Astrocyte of the cerebellum (primary cell): ENCODE measurements at places on chromosomes 13 and 19.

- DNase-seq, result no peak
Measured at GRCh38 chr13:109611912-109612691, 174.3 kb downstream of the IRS2 start.

- no peak for DNase-seq
Measured at GRCh38 chr13:107799001-107799400, 416.3 kb downstream of the LIG4 start.

DNA sequence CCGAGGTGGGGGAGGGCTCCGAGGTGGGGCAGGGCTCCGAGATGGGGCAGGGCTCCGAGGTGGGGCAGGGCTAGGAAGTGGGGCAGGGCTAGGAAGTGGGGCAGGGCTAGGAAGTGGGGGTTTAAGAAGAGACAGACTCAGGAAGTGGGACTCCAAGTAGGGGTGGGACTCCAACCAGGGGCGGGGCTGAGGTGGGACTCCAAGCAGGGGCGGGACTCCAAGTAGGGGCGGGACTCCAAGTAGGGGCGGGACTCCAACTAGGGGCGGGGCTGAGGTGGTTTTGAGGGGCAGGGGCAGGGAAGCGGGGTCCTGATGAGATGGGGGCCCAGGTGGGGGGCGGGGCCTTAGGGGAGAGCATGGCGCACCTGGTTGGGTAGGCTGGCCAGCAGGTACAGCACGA lies 13.6 kb downstream of the CFD start:
- no peak for DNase-seq

GRCh38 chr13:35531526-35531925 lies 55.0 kb upstream of the MAB21L1 start:
- DNase-seq, result no peak

DNA sequence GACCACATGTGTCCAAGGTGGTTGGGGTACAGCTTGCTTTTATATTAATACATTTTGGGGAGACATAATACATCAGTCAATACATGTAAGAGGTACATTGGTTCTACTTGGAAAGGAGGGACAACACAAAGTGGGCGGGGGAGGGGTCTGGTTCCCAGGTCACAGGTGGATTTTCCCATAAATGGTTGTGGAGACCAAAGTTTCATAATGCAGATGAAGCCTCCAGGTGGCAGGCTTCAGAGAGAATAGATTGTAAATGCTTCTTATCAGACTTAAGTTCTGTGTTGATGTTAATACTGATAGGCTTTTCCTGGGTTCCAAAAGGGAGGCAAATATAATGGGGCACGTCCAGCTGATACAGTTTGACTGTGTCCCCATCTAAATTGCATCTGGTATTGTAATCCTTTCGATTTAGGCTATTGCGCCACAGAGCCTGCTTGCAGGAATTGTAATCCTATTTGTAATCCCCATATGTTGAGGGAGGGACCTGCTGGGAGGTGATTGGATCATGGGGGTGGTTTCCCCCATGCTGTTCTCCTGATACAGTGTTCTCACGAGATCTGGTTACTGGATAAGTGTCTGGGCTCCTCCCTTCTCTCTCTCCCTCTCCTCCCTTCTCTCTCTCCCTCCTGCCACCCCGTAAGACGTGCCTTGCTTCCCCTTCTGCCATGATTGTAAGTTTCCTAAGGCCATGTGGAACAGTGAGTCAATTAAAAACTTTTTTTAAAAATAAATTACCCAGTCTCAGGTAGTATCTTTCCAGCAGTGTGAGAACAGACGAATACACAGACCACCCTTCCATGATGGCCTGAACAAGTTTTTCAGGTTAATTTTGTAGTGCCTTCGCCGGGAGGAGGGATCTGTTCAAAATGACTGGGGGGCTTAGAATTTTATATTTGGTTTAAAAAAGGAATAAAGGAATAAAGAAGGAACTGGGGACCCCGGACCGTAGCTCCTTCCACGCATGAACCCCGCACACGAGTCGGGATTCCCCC lies 44.9 kb downstream of the ZNF823 start:
- DNase-seq, result peak; percentile 18

DNA sequence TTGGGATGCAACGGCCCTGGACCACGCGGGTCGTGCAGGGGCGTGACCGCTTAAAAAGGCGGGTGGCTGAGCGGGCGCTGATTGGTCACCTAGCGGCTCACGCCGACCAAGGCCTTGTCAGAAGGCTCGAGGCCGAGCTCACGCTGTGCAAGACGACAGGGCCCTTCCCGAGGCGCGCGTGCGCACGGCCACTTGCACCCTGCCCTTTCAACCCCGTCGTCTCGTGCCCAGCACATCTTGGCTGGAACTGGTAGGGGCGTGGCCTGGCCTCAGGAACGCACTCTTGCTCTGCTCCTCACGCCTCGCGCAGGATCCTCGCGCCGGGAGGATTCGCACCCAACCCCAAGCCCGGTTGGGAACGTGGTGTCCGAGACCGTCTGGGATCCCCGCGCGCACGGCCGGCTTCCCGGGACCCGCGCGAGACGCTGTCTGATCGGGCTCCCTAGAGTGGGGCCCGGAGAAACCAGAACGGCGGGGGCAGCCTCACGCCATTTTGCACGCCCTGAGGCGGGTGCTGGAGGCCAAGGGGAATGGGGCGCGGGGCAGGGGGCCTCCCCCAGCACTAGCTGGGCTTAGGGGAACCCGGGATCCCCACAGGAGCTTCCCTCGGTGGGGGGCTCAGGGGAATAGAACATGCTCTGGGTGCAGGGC lies at the start of gene MEIOSIN:
Gene MEIOSIN, plus strand, starts transcription at position 280 of the 651 bp plus-strand sequence. CDS start 1,938 bp downstream, outside the sequence.
- no peak for DNase-seq

DNA sequence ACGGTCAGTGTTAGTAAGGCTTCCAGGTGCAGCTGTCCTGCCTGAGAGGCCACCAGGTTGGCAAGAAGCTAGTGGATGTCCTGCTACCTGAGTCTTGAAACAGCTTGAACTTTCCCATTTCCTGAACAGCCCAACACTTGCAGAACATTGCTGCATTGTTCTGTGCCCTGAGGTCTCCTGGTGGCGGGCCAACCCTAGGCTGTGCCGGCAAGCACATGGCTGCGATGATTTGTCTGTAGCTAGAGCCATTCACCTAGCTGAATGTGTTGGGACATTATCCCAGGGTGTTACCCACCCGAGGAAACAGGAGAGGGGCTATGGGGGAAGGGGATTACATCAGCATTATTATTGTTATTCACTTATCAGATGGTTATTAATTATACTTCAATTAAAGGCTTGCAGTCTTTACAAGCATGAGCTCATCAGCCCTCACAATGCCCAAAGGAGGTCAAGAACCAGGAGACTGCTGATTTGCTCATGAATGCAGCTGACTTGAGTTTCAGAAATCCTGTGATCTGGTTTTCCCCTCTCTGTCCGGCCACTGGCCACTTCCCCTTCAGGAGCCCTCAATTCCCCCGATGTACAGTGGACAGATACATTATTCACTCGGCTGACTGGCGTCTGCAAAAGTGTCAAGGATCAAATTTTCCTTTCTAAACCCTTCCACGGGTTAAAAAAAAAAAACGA lies 187.6 kb upstream of the TSC22D1 start:
- no peak for DNase-seq

DNA sequence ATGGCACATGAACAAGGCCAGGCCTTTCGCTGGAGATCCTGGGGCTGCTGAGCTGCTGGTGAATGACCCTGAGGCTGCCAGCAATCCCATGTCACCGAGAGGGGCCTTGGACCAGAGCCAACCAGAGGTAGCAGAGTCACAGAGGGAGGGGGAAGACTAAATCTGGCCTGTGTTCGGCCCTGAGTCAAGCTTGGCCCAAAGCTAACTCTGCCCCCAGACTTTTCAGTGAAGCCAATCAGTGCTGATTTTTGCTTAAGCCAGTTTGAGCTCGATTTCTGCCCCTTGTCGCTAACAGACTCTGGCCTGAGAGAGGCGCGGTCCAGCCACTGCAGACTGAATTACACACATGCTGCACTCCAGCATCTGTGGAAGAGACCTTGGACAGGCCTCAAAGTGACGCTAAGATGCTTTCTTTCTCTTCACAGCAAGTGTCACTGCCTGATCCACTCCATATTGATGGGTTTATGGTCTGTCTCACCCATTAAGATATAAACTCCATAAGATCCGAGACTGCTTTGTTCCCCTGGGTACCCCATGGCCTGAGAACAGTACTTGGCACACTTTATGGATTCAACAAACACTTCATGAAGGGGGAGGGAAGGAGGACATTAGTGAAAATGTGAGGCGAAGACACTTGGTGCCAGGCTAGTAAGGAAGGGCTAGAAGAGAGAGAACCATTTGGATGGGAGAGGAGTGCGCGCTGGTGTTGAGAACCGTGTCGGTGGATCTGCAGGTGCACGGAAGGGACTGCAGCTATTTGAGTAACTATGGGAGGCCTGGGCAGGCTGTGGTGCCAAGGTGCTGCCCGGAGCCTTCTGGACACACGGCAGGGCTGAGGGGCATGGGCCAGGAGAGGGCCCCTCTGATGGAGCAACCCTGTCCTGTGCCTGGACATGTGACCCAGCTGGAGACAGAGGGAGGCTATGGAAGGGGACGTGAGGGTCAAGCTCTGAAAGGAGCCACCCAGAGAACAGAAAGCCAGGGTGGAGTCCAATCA lies 17.6 kb downstream of the RANBP3 start:
- DNase-seq, result no peak

GRCh38 chr19:6260376-6260775 lies 19.4 kb downstream of the MLLT1 start:
- DNase-seq, result no peak

DNA sequence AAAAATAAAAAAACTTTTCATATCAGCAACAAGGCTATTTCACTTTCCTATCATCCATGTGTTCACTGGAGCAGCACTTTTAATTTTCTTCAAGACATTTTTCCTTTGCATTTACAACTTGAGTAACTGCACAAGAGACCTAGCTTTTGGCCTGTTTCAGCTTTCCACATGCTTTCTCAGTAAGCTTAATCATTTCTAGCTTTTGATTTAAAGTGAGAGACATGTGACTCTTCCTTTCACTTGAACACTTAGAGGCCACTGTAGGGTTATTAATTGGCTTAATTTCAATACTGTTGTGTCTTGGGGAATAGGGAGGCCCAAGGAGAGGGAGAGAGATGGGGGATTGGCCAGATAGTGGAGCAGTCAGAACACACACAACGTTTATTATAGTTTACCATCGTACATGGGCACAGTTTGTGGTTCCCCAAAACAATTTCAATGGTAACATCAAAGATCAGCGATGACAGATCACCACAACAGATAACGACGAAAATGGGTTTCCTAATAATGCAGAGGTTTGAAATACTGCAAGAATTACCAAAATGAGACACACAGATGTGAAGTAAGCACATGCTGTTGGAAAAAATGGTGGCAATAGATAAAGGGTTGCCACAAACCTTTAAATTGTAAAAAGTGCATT lies 117.6 kb downstream of the GGACT start:
- no peak for DNase-seq

DNA sequence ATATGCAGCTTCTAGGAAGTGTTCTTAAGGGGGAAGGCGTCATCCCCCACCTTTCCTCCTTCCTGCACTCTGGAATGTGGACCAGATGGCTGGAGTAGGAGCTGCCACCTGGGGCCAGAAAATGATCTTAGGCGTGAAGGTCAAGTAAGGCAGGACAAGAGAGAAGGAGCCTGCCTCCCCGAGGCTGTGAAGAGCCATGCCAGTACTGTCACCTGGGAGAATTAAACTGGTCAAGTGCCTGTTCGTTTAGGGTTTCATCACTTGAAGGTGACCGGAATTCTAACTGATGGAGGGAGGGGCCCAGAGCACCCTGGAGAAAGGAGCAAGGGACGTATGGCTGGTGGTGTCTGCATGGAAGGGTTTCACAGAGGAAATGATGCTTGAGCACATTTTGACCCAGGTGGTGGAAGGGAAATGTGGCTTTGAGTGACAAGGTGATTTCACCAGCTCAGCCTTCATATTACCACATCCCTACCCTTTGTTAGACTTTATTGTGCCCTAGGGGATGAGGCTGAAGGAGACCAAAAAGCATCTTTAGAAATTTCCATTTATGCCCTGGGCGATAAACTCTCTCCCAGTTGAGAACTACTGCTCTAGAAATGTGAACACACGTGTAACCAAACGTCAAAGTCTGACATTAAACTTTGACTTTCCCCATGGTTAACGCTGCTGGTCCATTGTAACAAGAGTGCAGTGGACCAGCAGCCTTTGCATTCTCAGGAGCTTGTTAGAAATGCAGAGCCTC lies 37.5 kb downstream of the PPP2R1A start:
- no peak for DNase-seq

DNA sequence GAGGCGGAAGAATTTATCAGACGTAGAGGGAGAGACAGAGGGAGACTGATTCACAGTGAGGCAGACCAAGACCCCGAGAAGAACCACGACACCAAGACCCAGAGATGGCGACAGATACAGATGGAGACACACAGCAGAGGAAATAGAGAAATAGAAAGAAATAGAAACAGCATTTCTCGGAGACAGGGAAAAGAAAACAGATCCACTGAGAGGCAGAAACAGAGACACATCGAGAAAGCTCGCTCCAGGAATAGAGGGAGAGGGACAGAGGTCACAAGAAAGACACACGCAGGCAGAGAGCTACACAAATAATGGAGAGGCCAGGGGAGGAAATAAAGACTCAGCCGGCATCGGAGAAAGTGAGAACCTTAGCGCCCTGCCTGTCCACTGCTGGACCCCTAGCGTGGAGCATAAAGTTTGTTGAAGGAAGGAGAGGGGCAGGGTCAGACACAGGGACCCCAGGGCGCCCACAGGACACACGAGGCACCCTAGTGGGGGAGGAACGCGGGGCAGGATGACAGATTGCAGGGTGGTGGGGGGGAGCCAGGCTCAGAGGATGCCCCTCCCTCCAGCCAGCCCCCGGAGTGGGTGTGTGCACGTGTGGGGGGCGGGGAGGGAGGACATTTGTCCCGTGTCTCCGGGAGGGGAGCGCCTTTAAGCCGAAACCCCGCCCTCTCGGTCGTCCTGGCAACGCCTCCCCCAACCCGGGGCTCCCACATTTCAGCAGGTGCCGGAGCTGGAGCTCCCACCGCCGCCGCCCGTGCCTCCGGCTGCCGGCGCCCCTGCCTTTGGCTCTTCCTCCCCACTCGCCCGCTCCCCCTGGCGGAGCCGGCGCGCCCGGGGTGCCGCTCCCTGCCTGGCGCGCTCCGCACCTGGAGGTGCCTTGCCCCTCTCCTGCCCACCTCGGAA lies at the start of gene PRKCG:
Gene PRKCG, plus strand, starts transcription at position 716 of the 909 bp plus-strand sequence. CDS start 298 bp downstream, outside the sequence.
- no peak for DNase-seq

GRCh38 chr19:40611096-40611495 lies 9.9 kb downstream of the LTBP4 start:
- DNase-seq, result no peak

DNA sequence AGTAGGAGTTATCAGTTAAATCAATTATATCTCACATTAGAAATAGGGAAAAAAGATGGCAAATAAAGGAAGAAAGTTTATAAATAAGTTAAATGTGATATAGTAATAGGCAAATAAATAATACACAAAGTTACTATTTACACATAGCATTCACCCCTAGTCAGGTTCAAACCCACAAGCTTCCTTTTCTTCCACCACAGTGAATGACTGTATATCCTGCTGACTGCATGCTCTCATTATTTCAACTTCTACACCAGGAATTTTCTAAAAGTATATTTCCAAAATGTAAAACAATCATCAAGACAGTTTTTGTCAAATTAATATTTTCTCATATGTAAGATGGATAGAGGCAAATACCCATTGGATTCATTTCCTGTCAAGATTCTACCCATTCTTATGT lies 548.6 kb upstream of the SLITRK5 start:
- DNase-seq, result no peak
